ENCODE measurements at places on chromosomes 5 and 9.

DNA sequence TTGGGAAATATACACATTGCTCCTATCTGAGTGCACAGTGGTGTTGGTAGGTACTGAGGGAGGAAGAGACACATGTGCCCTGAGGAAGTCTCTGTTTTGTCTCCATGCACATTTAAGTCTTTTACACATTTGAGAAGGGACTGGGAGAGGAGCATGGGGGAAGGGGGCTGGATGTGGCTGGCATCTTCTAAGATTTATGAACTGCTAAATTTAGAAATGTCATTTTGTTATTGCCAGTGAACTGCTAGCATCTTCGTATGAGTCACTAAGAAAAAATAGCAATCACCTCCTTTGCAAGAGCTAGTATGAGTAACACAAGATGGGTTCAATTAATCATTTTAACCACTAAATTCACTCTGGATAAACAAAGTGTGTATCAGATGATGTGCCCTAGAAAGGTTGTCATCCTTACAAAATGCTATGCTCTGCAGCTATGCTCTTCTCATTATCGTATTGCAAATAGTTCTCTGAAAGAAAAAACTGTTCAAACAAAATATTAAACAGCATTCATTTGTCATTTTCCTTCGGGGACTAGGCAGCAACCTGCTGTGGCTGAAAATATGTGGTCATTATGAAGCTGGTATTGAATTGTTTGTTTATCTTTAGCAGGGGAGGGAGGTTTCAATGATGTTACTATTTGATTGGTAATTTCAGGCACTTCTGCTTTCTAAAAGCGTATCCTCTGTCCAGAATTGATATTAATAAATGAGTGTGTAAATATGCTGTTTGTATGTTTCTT is 236.5 kb downstream of the DMRTA1 start:
- DNase-seq, result no peak

DNA sequence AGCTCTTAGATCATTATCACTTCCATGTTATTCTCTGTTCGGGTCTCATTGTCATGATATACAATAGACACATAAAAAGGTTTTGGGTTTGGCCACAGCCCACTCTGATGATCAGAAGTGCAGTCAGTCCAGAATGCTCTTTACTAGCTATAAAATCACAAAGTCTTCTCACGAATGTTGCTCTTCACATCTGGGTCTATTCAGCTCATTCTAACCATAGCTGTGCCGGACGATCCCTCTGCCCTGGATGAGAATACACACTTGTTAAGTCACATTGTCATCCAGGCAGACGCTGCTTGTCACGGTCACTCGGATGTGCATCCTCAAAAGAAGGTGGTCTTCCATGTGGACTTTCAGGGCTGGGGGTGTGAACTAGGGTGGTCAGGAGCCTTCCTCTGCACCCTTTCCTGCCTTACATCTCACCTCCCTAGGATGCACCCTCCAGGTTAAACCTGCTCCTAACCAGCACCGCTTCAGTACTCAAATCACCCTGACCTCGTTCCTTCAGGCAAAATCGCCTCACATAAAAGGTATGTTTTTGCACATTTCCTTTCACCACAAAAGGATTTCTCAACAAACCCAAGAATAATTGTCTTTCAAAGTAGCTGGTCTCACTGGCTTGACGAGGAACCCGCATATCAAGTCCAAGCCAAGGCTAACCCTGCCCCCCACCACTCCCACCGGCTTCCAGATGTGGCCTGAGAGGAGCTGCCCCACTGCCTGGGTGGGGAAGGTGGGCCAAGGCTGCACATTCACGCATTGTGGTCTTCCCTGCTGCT is 21.9 kb downstream of the ANKH start:
- no peak for DNase-seq

DNA sequence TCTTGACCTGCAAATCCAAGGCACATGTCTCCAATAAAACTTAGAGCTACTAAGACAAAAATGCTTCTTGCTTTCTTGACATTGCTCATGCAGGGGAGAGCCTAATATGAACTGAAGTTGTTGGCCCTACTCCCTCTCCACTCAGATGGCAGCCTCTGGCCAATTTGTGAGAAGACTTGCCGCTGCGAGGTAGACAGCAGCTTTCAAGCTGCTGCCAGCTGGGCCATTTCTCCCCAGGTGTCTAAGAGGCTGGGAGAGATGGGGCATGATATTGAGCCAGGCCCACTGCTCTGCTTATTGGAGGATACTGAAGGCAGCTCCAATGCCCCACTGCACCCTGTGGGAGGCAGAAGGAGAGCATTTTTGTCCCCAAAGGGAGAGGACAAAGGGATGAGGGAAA is 380.5 kb downstream of the RASEF start:
- no peak for DNase-seq

GRCh38 chr5:59497207-59497606 is 396.3 kb downstream of the PDE4D start:
- DNase-seq, result no peak

DNA sequence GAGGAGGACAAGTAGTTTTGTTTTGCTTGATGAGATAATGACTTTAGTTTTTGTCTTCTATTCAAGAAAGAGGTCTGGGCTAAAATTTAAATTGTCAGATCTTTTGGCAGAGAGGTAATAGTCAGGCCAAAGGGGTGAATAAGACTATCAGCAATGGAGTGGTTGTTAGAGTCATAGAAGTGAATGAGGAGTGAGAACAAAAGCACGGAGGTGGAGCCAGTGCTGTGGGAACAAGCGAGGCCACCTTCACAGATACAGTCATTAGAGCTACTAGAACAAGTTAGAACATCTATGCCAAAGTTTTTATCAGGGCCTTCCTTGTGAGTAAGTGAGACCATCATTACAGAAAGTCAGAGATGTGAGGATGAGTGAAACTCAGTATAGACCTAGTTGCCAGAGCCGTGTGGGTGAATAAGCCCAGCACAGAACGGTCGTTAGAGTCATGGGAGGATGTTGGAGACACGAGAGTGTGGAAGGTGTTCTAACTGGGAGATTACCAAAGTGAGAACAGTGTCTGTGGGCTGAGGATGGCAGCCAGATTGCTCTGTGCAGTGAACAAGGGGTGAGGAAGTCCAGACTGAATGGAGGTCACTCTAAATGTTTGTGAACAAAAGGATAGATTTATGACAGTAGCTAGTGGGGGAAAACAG is 135.1 kb downstream of the RPS23 start:
- DNase-seq, result no peak

DNA sequence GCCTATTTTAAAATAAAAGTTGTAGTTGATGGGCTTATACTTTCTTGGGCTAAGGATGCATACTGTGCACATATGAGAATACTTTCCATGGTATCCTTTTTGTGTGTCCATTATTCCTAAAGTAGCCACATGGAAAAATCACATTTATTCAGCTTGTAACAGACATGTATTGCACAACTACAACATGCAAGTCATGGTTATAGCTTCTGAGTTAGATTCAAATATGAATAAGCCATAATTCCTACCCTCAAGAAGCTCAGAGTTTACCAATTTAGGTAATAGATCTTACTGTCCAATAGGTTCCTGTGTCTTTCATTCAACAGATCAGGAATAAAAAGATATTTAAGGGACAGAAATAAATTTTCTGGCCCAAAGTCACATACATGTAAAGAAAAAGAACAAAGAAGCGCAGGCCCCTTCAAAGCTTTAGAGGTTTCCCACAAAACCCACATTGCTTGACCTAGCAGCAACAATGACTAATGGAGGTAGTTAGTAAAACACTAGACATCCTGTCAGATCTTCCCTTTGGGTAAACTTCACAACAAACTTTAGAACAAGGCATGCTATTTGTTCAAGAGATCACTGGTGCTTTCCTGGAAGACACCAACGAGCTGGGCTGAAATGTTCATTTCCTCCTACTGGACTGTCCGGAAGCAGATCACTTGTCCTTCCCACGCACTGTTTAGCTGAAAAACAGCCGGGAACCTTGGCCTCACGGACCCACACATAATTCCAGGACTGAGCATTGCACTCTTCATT is 78.4 kb upstream of the ITGA1 start:
- DNase-seq, result no peak

DNA sequence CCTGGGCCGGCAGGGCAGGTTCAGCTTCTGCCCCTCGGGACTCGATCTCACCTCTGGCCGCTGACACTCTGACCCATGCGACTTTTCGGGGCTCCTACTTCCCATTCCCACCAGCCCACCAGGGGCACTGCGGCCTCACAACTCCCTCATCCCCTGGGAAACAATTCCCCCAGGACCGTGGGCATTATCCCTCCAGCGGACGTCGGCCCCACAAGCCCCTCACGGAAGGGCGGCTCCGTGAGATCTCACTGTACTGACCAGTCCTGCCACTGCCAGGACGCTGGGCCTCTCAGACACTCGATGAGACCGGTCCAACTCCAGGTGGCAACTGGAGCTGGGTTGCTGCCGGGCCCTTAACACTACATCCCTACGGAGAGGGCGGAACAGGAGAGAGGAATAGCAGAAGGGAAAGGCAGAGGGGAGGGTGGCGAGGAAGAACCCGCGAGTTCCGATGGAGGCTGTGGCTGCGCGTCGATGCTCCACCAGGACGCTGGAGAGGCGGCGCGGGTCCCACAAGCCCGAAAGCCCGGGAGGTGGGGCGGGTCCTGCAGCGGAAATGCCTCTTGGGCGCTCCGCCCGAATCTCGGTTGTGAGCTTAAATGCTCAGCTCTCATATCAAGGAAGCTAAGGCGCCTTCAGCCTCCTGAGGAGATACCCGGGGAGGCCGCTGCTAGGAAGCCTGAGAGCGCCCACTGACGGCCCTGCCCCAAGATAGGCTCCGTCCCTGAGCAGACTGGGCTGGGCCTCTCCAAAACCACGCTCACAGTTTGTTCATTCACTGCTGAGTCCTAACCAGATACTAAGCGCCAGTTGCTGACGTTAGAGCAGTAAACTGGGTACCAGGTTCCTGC is 36.3 kb downstream of the VCP start:
- DNase-seq, result peak; percentile 33

DNA sequence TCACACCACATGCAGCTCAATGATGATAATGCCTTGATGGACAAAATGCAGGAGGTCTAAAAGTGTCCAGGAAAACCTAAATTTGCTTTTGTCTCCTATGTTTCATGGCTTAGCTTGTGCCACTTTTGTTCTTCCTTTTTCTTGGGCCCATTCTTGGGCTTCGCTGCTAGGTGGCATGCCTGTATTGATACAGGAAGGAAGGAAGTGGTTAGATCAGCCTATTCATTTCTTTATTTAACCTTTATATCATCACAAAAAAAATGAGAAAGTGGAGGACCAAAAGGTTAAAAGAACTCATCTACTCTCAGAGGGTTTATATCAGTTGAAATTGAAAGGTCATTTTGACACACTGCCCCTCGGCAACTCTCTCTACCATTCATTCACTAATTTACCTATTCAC is 260.2 kb downstream of the ARHGAP26 start:
- no peak for DNase-seq

GRCh38 chr5:127585661-127586060 is 63.2 kb upstream of the CTXN3 start:
- no peak for DNase-seq

GRCh38 chr9:100108559-100108958 is 9.5 kb downstream of the INVS start:
- no peak for DNase-seq

DNA sequence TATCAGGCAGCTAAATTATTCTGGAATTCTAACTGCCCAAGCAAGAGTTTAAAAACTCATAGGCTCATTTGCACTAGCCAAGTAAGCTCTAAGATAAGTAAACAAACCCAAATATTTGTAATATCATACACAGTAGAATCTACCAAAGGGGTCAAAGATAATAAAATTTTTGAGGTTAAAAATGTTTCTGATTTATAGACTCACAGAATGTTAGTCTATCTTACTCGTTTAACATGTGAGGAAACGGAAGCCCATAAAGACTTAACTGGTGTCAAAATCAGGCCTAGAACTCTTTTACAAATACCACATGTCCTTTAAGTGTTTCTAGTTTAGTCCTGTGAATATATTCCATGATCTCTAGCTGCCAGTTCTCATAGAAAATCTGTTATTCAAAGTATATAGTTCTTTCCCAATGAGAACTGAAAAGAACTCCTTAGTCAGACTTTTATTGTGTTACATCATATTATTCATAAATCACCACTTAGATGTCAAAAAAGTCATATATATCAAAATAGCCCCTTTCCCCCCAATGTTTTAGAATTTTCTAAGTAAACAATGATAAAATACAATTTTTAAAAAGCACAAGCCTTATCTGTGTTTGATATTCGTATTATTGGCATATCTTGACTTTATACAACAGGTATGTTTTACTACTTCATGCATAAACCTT is 13.9 kb downstream of the RAB14 start:
- DNase-seq, result no peak

- no peak for DNase-seq
Observed at GRCh38 chr5:170338933-170339779, 41.6 kb upstream of the LCP2 start.

- DNase-seq, result no peak
Observed at GRCh38 chr9:136312436-136312835, 8.5 kb upstream of the CCDC187 start.

DNA sequence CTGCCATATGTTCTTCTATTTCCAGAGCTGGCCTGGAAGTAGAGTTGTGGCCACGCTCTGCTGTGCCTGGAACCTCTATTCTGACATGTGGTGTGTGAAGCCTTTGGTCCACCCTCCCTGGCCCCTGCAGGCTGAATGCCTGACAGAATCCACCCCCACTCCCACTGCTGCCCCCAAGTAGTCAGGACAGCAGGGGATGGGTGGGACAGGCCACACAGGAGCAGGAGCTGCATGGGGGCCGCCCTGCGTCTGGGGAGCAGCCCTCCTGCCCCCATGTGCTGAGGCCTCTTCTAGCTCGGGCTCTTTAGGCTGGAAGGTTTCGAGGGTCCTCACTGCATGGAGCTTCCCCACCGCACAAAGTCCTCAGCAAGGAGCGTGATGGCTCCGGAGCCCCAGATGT is 32.6 kb upstream of the IRX4 start:
- no peak for DNase-seq

DNA sequence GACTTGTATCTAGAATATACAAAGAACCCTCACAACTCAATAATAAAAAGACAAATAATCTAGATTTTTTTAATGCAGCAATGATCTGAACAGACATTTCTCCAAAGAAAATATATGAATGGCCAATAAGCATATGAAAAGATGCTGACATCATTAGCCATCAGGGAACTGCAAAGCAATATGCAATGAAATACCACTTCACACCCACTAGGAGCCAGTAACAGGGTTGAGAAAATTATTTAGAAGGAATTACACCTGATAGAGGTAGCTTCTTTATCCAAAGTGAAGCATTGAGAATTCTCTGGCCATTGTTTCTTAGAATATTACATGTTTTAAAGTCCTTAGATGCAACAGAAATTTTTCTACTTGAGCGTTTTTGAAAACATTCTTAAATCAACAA is 316.9 kb downstream of the KCNN2 start:
- no peak for DNase-seq

- no peak for DNase-seq
Observed at GRCh38 chr9:124209279-124209678, 48.5 kb upstream of the NEK6 start.

GRCh38 chr5:81633891-81634290 is 117.0 kb downstream of the SSBP2 start:
- no peak for DNase-seq

All from muscle of back (tissue), 13 donors.